ENCODE measurements at places on chromosomes 16 and 17.

DNA sequence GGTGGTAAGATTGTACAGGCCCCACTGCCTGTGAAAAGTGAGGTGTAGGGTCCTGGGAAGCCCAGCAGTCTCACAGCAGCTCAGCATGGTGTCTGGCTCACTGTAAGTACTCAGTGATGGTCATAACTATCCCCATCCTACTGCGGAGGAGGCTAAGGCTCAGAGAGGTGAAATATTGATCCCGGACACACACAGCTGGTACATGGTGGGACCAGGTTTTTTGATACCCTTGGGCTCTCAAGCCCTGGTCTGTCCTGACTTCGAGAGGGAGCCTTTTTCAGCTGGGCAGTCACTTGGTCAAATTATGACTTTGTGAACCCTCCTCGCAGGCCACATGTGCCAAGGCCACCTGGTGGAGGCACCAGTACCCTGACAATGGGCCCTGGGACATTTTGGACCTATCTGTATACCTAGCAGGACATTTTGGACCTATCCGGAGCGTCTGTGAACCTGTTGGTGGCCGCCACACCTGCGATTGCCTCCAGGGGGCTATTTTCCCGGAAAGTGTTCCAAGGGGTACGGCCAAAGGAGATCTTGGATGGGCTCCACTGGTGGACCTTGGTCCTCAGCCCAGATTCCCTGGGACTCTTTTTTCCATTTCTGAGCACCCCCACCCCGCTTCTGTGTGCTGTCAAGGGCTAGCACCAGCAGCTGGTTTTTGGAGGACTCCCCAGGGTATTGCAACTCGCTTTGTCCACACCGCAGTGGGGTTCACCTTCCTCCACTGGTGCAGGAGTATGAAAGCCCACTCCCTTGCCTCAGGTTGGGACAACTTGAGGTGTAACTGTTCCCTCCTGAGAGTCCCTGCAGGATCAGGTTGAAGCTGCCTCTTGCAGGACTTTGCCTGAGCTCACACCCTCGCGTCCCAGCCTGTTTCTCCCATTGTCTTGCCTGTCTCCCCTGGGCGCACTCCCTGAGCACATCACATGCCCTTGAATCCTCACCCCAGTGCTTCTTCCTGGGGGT is 83.6 kb upstream of the NKD1 start:
- DNase-seq, result no peak

- DNase-seq, result no peak
These were observed 463.8 kb upstream of the HSBP1 start for GRCh38 chr16:83343935-83344366.

DNA sequence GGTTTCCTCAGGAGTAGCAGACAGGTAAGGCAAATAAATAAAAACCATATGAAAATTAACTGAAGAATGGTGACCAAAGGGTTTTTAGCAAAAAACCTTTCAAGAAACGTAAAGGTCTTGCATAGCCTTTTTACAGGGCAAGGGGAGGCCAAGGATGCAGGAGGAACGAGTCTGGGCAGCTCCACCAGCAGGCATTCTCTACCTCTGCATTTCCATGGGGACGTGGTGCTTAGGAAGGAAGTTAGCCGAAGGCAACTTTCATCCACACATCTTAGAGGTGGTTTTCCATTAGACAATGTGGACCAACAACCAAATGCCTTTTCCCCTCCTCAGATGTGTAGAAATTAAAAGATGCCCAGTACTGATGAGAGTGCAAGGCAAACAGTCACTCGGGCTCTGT is 20.7 kb downstream of the TOM1L2 start:
- no peak for DNase-seq

DNA sequence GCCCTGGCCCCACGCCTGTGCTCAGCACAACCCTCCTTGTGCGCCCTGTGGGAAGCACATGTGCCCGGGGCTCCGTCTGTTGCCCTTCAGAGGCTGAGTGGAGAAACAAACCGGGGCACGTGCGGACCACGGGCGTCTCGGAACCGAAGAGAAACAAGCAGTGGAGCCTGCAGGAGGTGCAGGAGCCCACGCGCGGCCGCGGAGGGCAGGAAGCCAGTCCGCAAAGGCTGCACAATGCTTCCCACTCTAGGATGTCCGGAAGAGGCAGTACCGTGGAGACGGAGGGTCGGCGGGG is 75.5 kb upstream of the GNG13 start:
- DNase-seq, result no peak

GRCh38 chr17:75032720-75033280 is 14.0 kb downstream of the ATP5PD start:
- DNase-seq, result no peak

DNA sequence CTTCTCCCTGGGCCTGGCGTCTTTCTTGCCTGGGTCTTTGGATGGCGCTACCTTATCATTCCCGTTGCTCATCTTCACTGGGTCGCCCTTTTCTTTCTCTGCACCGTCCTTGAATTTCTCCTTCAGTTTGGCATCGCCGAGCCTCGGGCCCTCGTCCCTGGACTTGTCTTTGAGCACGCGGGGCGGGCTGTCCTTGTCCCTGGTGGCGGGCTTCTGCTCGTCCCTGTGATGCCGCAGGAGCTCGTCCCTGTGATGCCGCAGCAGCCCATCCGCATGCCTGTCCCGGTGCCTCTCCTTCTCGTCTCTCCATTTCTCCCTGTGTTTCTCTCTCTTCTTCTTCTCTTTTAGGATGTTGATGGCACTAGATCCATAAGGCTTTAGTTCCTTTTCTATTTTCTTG is 64.3 kb downstream of the ZNF778 start:
- DNase-seq, result no peak

DNA sequence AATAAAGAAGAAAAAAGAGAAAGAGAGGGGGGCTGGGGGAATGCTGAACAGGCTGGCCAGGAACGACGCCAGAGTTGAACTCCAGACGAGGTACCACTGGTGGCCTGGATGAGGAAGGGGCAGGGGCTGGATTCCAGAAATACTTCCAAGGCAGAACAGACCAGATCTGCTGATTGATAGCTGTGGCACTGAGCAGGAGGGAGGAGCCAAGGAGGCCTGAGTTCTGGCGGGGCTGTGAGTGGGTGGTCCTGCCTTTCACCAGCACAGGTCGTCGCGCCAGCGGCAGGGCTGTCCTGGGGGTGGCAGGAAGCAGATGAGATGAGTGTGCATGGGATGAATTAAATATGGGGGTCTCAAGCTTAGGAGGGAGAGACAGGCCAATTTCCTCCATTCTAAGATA is 5.5 kb downstream of the CCDC42 start:
- no peak for DNase-seq

GRCh38 chr17:65163990-65164495 is 26.9 kb downstream of the RGS9 start:
- peak; percentile 51 for DNase-seq

GRCh38 chr17:17042851-17043460 is 699 bp downstream of the MPRIP start:
- DNase-seq, result no peak

DNA sequence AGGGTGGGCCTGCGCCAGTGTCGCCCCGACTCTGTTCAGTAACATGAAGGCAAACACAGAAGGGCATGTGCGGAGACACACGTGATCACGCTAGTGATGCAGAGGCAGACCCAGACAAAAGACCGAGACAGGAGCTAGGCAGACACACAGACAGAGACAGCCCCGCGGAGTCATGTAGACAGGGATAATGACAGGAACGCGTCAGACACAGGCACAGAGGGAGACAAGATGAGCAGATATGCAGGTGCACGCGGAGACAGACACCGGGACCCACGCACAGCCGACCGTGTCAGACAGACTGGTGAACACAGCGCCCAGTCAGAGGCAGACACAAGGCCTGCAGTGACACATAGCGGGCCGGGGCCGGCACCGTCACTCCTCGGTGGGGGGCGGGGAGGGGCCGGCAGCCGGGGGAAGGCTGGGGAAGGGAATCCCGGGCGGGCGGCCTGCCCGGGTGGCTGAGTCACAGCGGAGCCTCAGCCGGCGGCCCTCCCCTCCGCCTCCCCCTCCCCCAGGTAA is 7.4 kb downstream of the KDM6B start:
- DNase-seq, result peak; percentile 95

DNA sequence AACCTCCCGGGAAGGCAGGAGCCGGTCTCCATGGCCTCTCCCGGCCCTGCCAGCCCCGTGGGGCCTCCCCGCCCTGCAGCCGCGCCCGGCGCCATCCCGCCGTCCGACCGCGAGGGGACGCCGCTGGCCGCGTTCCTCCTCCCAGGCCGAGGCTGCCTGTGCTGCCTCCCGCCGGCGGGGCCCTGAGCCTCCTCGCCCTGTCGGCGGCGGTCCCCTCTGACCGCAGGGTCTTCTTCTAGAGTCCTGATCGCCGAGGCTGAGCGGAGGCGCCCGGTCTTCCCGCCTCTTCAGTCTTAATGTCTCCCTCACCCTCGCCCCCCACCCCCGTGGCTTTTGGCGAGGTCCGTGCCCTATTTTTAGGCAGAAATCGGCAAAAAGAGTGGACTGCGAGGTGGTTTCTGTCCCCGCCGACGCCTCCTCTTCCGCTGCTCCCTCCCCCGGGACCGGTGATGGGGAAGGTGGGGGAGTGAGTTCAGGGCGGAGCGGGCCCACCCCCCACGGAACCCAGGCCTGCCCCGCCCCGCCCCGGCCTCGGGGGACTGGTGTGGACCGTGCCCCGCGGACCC is 794 bp upstream of the CPNE7 start:
- DNase-seq, result no peak

DNA sequence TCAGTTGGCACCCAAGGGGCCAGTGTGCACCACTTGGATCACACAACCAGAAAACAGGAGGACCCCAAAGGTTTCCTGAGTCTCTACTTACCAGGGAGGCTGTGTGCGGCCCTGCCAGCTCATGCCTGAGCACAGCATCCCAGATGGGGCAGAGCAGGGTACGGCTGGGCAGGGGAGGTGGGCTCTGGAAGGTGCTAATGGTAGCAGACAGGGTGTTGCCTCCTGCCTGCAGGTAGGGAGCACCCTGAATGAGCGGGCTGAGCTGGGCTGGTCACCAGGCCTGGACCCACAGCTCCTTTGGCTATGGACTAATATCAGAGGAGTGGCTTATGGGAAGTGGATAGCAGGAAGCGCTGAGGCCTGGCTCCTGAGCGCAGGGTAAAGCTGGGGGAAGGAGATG is 14.6 kb downstream of the RECQL5 start:
- no peak for DNase-seq

GRCh38 chr17:79355165-79355564 is 255.7 kb downstream of the RBFOX3 start:
- DNase-seq, result no peak

DNA sequence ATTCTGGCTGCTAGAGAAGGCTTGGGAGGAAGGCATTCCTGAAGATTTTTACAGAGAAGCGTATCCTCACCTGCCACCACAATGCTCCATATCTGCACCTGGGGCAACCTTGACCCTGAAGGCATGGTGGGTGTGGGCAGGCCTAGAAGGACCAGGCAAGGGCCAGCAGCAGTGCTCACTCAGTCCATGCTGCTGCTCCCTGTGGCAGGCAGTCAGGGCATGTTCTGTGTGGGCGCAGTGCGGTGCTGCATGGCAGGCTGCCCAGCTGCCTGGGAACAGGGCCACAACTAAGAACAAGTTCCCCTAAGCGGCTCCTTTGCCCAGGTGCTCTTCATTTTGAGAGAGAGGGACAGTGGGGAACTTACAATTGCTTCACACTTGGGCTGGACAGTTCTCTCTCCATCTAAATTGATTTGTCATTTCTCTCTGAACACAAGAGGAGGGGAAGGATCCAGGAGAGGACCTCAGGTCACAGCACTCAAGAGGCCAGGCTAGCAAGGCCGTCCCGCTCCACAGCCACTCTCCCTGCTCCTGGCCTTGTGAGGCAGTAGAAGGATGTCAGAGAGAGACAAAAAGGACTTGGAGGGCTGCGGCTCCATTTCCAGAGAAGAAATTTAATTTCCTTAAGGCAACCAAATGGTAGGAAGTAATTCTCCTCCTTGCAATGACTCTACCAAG is 158.8 kb downstream of the AATF start:
- DNase-seq, result no peak

GRCh38 chr16:7013990-7014389 is 318.7 kb upstream of the RBFOX1 start:
- DNase-seq, result no peak

DNA sequence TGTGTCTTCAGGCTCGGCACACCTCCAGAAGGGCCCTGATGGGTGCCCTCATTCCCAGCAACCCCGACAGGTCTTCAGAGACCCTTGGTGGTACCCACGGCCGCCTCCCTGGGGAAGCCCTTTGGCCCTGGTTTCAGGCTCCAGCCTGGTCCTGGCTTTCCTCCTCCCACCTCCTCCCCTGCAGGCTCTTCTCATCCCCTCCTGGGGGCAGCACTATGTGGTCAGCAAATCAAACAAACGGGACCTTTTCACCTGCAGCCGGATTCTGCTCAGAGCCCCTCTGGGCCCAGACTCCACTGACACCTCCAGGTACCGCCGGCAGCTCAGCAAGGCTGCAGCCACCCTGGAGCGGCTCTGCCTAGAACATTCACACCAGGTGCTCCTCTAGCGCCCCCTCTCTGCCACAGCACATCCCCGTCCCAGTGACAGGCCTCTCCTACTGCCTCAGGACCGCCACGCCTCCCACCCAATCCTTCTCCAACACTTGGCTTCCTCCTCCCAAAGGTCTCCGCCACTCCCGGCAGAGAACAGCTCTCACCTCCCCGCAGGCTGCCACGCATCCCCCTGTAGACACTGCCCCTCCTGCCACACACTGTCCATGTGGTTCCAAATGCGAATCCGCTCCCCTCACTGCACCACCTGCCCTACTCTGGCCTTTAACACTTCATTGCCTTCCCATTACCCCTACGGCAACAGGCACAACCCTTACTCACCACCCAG is 12.0 kb downstream of the CORO7 start:
- DNase-seq, result no peak

DNA sequence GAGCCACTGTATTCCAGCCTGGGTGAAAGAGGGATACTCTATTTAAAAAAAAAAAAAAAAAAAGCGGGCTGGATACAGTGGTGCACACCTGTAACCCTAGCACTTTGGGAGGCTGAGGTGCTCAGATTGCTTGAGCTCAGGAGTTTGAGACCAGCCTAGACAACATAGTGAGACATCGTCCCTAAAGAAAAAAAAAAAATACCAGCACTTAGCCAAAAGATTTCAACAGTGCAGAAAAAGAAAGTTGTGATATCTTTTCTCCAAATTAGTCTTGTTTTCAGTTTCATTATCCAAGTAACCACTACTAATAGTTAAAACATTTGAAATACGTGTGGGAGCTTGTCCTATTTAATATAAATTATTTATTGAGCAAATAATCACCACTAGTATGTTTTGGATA is 48.7 kb downstream of the TENT4B start:
- DNase-seq, result no peak

- DNase-seq, result no peak
These were observed 260.2 kb upstream of the DYNLRB2 start for GRCh38 chr16:80280557-80280956.

All from activated T-cell treated with anti-CD3 and anti-CD28 coated beads for 4 hours (primary cell).